ENCODE measurements at places on chromosomes 3 and 15.

- DNase-seq: peak; percentile 48
Observed at GRCh38 chr3:46896386-46896785, 18.9 kb downstream of the PTH1R start.

- no peak for DNase-seq
Observed at GRCh38 chr15:101486696-101487459, 2.6 kb downstream of the PCSK6 start.

DNA sequence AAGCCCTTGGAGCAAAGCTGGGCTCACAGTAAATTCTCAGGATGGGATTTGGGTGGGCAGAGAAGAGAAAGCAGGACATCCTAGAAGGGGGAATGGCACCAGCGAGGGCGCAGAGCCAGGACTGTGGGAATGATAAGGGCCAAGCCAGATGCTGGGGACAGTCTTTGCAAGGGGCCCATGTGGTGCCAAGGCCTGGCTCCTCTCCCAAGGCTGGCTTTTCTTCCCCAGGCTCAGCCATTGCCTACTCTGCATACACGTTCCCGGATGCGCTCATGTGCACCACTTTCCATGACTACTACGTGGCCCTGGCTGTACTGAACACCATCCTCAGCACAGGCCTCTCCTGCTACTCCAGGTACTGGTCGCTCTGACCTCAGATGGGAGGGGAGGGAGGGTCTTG lies 24.7 kb upstream of the KIF23 start:
- DNase-seq: no peak

- DNase-seq: peak; percentile 58
Observed at GRCh38 chr3:119297169-119297568, 3.0 kb downstream of the ARHGAP31 start.

DNA sequence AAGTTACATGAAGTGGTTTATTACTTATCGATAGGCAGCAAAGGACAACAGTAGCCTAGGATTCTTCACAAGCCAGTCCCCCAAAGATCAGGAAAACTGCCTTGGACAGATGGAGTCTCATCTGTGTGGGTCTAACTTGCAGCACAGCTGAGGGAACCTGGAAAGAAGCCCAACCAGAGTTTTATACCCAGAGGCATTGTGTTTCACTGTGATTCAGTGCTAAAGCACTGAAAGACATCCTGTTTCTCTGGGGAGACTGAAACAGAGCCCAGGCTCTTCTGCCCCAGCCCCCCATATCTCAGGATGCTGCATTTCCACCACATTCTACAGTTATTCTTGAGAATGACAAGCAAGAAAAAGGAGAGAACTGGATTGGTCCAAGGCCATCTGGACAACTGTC lies 48.2 kb upstream of the PYDC2 start:
- DNase-seq: peak; percentile 78

DNA sequence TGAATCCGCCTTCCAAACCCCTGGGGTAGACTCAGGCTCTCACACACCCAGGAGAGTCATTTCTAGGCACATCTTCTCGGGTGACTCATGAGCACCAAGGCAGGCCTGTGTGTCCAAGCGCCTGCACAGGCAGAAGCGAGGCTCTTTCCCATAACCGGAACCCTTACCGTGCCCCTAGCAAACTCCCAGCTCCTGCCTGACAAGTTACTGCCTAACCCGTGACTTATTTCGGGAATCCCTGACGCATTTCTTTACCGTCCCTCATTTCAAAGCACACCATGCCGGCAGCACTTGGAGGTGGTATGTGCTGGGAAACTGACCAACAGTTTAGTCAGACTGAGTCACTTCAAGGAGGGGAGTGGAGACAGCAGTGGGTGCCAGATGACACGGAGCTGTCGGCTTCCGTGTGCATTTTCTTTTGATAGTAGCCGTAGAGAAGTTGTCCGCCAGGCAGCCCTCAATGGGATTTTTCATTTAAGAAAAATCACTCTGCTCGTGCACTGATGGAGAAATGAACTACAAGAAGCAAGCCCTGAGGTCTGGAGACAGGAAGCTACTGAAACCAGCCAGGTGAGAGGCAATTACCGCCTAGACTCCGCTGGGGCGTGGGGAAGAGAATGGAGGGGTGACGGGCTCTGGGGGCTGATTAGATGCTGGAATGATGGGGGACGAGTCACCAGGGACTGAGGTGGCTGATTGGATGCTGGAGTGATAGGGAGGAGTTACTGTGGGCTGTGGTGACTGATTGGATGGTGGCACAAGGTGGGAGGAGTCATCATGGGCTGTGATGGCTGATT lies 17.3 kb upstream of the HRH1 start:
- peak; percentile 95 for DNase-seq

GRCh38 chr15:31758126-31758525 lies 272.2 kb upstream of the CHRNA7 start:
- no peak for DNase-seq
